ENCODE measurements at places on chromosomes 1 and 21.

DNA sequence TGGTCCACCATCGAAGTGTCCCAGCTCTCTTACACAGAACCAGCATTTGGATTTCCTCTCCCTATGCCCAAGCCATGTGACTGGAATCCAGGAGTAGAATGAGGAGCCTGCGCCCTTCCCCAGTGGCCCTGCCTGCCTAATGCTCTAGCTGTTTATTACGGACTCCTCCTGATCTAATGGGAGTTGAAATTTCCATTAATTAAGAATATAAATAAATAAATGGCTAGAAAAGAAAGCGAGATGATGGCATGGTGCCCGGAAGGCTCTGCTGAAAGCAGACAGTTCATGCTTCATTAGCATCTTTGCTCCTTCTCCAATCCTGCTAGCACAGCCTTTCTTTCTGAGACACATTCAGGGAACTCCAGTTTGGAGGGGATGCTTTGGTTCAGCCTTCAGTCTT is 216.2 kb downstream of the SEC16B start:
- no peak for DNase-seq

- no peak for DNase-seq
These were observed 8.0 kb downstream of the STX6 start for GRCh38 chr1:181014477-181015250.

DNA sequence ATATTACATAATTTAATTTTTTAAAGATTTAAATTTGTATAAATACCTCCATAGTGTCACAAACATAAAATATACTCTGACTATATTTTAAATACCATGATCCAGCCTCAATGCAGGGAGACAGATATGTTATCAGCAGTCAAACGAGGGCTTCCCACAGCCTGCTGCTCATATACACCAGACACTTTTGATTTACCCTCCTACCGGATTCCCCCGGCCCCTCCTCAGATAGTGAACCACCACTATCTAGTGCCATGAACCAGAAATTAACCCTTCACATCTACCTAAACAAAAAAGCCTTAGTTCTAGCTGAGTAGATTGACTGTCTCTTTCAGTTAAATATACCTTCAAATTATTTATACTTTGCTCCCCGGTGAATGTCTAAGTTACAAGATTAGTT is 52.4 kb upstream of the C1orf53 start:
- no peak for DNase-seq

- no peak for DNase-seq
These were observed 376.5 kb downstream of the ADGRL2 start for GRCh38 chr1:82177192-82177591.

DNA sequence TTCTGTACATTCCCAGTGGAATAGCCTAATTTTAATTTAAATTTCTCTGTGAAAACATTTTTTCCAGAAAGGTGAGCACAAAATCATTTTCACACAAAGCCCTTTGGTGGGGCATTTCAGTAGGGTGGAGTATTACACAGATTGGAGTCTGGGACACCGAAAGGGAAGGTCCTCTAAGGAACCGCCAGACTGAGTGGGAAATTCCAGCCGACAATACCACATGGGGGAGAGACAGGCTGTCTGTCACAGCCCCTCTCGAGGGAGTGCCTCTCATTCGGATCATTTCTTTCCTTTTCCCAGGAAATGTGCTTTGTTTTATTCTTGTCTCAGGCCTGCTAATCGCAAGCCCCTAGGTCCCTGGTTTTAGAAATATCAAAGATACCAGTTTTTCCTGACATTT is 150.6 kb upstream of the HOOK1 start:
- DNase-seq: no peak

- no peak for DNase-seq
These were observed 16.3 kb downstream of the TMEM81 start for GRCh38 chr1:205068001-205068400.

DNA sequence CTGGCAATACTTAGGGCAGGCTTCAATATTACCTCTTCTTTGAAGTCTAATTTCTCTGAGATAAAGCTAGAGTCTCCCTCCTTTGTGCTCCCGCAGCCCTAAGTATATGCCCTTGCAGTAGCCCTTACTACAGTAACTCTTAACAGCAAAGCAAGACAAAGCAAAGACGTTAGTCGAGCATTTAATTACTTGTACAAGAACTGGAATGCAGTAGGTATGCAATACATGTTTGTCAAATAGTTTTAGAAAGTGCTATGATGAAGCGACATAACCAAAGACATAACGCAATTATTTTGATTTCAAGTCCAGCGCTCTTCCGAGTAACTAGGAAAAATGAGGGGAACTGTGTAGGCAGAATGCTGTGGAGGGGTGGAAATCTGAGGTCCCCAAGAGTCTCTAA is 1.6 kb downstream of the P3H1 start:
- DNase-seq: no peak

- no peak for DNase-seq
These were observed 115.7 kb downstream of the AKT3 start for GRCh38 chr1:243734308-243734695.

DNA sequence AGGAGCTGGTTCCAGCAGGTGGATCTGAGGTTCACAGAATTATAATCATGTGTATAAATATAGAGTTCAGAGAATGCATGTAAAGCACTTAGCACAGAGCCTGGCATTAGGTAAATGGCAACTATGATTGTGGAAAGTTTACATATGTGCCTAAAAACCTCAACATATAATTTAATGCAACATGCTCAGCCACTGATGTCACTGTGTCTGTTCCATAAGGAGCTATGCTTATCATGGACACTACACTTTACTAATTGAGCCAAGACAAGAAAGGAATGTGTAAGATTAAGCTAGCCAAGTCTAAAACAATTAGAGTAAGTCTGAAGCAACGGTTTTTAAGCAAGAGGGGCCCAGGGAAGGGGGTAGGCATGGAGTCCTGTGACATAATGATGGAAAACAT is 61.5 kb downstream of the GNG12 start:
- no peak for DNase-seq

GRCh38 chr1:208159555-208160258 is 84.5 kb downstream of the PLXNA2 start:
- DNase-seq: no peak

- no peak for DNase-seq
These were observed 4.3 kb downstream of the LHX9 start for GRCh38 chr1:197921235-197922069.

GRCh38 chr1:21816602-21817302 is 4.7 kb downstream of the LDLRAD2 start:
- DNase-seq: peak; percentile 4

DNA sequence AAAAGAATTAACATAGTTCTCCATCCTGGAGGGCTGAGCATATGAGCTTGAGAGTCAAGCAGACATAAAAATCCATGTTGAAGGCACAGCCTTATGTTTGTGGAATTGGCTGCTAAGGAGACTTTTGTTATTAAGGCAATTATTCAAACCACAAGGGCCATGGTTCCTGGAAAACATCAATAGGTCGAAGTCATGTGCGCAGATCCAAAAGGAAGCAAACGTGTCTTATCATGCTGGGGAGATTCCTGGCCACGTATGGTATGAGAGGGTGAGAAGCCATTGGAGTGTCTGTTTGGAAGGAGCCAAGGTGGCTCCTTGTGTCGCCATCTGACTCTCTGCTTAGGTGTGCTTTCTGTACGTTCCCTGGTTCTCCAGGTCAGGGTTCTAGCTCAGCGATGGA is 61.8 kb upstream of the COA6 start:
- DNase-seq: no peak

DNA sequence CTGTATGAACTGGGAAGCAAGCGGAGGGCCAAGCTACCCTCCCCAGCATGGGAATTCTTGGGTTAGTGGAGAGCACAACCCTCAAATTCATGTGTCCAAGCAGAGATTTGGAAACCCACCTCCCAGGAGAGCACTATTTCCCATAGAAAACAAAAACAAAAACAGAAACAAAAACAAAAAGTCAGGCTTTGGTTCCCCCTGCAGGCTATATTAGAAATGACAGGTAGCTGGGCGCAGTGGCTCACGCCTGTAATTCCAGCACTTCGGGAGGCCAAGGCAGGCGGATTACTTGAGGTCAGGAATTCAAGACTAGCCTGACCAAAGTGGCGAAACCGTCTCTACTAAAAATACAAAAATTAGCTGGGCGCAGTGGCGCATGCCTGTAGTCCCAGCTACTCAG is 10.8 kb downstream of the MINDY1 start:
- no peak for DNase-seq

- no peak for DNase-seq
These were observed 10.7 kb downstream of the C1orf146 start for GRCh38 chr1:92228401-92228800.

GRCh38 chr1:77288275-77288674 is 6.5 kb downstream of the AK5 start:
- DNase-seq: no peak

DNA sequence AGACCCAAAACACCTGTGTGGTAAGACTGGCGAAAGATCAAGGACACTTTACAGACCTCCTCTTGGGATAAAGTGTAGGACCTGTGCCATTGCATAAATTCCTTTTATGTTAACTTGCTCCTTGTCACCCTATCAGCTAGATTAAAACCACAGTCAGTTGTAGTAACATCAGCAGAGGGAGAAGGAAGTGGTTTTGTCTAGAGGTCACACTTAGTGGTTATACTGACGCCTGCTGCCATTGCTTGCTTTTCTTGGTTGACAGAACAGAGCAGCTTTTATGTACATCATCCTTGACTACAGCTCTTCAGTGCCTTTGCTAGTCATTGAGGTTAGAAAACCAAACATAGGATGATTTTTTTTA is 101.4 kb downstream of the PBX1 start:
- DNase-seq: no peak

- DNase-seq: no peak
These were observed 33.9 kb upstream of the PUM1 start for GRCh38 chr1:31099293-31100032.

DNA sequence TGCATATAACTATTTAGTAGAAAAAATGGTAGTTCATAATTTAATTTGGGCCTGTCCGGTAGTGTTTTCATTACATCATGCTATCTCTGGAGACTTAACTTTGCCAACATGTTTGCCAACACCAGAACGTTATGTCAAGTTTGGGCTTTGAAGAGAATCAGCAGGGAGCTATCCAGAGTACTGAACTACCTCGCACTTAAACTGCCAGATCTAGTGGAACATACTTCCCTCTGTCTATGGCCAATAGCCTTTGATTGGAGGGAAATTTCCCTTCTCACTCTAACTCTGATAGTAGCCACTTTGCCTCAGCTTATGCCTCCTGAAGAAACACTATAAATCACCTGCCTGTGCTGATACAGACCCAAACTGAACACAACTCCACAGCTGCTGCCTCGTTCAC is 10.0 kb downstream of the LRRC53 start:
- no peak for DNase-seq

GRCh38 chr21:33270986-33271385 is 4.8 kb downstream of the IL10RB start:
- DNase-seq: no peak

- no peak for DNase-seq
These were observed 3.0 kb downstream of the RWDD3 start for GRCh38 chr1:95236784-95237575.

GRCh38 chr1:82245345-82246014 is 444.7 kb downstream of the ADGRL2 start:
- no peak for DNase-seq

- DNase-seq: no peak
These were observed 15.3 kb downstream of the NAV1 start for GRCh38 chr1:201554190-201554600.
